ENCODE measurements at places on chromosomes 4 and X. TPM values are rescaled to one million over a fixed set of nuclear protein-coding genes. Genes with fewer than 3 reads are reported as not detected.

The CCDC158 gene
- total RNA-seq: not detected

- H3K27ac ChIP-seq: peak overlapping the region; percentile 64
- peak overlapping the region; percentile 42 for H3K4me3 ChIP-seq
- peak; percentile 50 for DNase-seq
- peaks cover 26% of the 10 kb centered on the region for H3K4me1 ChIP-seq
- no peaks in the 10 kb centered on the region for H3K27me3 ChIP-seq
Measured at GRCh38 chrX:109936114-109936513, 66.8 kb upstream of the TMEM164 start.

The KLB gene
- total RNA-seq: not detected

DNA sequence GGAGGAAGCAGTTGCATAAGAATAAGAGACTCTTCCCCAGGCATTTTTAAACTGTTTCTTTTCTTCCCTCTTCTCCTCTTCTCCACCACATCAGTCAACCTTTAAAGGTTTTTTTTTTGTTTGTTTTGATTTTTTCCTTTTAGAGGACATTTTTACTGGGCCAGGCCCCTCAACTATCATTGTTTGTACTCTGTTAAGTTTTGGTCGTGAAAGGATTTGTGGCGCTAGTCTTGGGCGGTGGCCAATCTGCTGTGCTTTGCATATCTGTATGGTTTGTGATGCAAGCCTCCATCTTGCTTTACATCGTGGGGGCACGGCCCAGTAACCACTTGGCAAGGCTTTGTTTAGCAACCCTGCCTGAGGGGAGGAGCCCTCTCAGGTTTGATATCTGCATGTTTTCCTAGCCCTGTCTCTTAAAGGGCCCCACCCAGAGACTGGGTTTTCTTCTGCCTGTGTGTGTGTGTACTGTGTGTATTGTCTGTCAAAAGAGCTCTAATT, 101.9 kb upstream of the SLITRK2 start:
- no peaks in the 10 kb centered on the region for H3K4me1 ChIP-seq
- no peak for DNase-seq
- no peak overlapping the region for H3K27ac ChIP-seq
- no peak overlapping the region for H3K4me3 ChIP-seq

The RHOH gene
- not detected for total RNA-seq

DNA sequence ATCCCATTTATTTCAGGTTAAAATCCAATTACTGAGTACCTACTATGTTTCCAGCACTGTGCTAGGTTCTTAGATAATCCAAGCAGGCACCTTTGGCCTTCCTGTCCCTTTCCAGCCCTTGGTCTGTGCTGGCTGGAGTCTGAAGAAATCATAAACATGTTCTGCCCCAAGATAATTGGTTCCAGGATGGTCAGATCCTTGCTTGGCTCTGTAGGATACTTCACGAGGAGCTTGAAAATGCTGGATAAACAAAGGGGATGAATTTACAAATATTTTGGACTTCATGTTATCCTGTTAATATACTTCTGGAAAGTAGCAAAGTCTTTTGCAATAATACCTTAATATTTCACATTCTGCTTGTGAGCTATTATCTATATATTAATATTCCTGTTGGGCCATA, 35.0 kb upstream of the FHL1 start:
- no peaks in the 10 kb centered on the region for H3K27me3 ChIP-seq
- no peak for DNase-seq
- H3K36me3 ChIP-seq: no peaks in the 10 kb centered on the region
- H3K4me3 ChIP-seq: no peak overlapping the region
- no peak overlapping the region for H3K27ac ChIP-seq
- H3K4me1 ChIP-seq: no peaks in the 10 kb centered on the region

DNA sequence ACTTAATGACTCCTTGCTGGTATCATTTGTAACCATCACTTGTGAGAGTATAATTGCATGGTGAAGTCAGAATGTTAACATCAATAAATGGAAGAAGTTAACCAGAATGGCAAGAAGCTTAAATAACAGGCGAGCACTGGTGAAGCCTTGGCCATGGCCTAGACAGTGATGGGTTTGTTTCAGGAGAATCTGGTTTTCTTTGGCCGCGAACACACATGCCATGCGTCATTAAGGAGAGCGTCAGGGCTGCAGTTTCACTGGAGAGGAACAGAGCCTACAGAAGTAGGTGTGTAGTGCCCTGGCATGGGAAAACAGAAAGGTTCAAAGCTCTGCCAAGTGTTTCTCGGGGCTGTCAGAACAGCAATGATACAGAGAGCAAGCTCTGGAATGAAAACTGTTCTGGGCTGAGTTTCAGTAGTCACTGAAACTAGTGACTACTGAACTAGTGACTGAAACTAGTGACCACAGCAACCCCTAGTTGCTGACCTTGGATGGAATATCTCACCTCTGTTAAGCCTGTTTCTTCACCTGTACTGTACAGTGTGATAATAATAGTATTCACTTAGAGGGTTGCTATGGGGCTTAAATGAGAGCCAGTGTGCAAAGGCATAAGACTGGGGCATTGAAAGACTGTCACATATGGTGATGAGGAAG, 93.8 kb downstream of the C4orf51 start:
- peaks cover 30% of the 10 kb centered on the region for H3K36me3 ChIP-seq
- H3K27me3 ChIP-seq: peaks cover 2% of the 10 kb centered on the region
- no peak overlapping the region for H3K4me3 ChIP-seq
- no peak for DNase-seq

- H3K36me3 ChIP-seq: peaks cover 5% of the 10 kb centered on the region
- peaks cover 4% of the 10 kb centered on the region for H3K27me3 ChIP-seq
- H3K27ac ChIP-seq: no peak overlapping the region
- H3K4me3 ChIP-seq: no peak overlapping the region
Measured at GRCh38 chrX:39439906-39440798, 638.9 kb downstream of the MID1IP1 start.

GRCh38 chrX:71250841-71251240, 3.1 kb downstream of the ZMYM3 start:
- H3K4me3 ChIP-seq: no peak overlapping the region
- no peak for DNase-seq
- H3K36me3 ChIP-seq: 0 out of 2 replicates have a peak, but pooled peaks cover 4% of the 10 kb centered on the region
- no peaks in the 10 kb centered on the region for H3K27me3 ChIP-seq
- H3K4me1 ChIP-seq: peaks cover 11% of the 10 kb centered on the region

The SPANXN3 gene
- not detected for total RNA-seq

- no peaks in the 10 kb centered on the region for H3K36me3 ChIP-seq
- H3K4me1 ChIP-seq: no peaks in the 10 kb centered on the region
- no peak overlapping the region for H3K4me3 ChIP-seq
Measured at GRCh38 chr4:42531341-42532030, 125.4 kb downstream of the ATP8A1 start.

DNA sequence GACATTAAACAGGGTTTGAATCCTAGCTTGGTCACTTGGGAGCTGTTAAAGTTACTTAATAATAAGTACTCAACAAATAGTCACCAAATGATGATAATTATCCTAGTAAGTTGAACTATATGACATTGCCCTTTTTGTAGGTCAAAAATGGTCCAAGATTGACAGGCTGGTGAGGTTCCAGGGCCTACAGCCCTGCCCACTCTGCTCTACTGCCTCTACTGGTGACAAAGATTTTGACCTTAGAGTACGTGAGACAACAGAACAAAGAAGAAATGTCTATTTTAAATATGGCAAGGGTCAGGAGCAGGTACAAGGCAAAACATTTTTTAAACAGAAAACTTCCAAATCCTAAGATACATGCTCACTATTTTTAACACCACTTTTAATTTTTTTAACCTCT, 572 bp upstream of the SMPX start:
- H3K4me1 ChIP-seq: no peaks in the 10 kb centered on the region
- H3K4me3 ChIP-seq: no peak overlapping the region
- H3K27ac ChIP-seq: no peak overlapping the region

- H3K4me3 ChIP-seq: peak overlapping the region; percentile 88
- H3K27ac ChIP-seq: peak overlapping the region; percentile 93
- peaks cover 5% of the 10 kb centered on the region for H3K27me3 ChIP-seq
- peaks cover 22% of the 10 kb centered on the region for H3K4me1 ChIP-seq
Measured at GRCh38 chr4:158670975-158671664, 567 bp downstream of the C4orf46 start.

The AWAT2 gene
- not detected for total RNA-seq

GRCh38 chr4:85784947-85785346, 310.0 kb downstream of the ARHGAP24 start:
- H3K36me3 ChIP-seq: peaks cover 27% of the 10 kb centered on the region
- H3K27ac ChIP-seq: peak overlapping the region; percentile 95

- H3K27me3 ChIP-seq: peaks cover 38% of the 10 kb centered on the region
- H3K4me1 ChIP-seq: no peaks in the 10 kb centered on the region
- no peaks in the 10 kb centered on the region for H3K36me3 ChIP-seq
Measured at GRCh38 chr4:7185487-7186030, 6.8 kb upstream of the SORCS2 start.

The DACH2 gene
- total RNA-seq: not detected

The MTMR8 gene
- total RNA-seq: not detected

DNA sequence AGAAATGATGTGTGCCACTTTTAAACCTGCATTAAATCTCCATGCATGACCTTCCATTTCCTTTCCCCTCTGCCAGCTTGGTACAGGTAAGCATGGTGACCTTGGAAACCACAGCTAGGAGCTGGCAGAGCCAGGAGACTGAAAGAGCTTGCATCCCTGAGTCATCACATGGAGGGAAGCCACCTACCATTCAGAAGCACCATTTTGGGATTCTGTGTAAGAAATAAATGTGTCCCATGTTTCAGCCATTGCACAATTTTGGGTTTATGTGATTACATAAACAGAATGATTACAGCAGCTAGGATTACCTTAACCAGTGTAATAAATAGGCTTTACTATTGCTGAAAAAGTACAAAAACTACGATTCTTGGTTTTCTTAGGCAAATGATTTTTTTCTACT, 17.3 kb upstream of the CCDC149 start:
- DNase-seq: no peak
- peaks cover 11% of the 10 kb centered on the region for H3K4me1 ChIP-seq
- H3K27me3 ChIP-seq: peaks cover 22% of the 10 kb centered on the region

The TKTL2 gene
- total RNA-seq: not detected

DNA sequence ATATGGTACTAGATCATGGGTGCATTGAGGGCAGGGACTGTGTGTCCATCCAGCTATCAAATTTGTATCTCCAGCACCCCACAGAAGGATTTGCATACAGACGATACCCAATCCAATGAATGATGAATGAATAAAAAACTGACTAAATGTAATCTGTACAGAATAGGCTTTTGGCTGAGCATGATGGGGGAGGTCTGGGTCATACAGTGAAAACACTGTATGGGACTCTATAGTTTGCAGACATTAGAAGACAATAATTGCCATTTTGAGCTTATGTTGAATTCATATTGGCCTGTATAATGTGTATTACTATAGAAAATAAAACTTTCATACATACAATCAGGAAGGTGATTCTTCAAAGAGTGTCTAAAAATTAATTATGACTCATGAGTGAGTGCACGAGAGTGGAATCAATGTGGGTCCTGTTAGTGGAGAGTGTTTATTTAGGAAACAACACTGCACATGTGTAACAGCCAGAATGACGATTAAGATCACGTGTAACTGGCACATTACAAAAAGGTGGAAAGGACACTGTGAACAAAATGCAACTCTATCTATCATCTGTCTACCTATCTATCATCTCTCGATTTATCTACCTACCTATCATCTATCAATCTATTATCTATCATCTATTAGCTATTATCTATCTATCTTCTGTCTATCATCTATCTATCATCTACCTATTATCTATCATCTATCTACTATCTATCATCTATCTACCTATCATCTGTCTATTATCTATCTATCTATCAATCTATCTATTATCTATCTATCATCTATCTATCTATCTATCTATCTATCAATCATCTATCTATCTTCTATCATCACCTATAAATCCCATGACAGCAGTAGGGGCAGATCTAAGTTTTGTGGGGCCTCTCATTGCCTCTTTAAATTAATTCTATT, 201.3 kb downstream of the PTTG2 start:
- no peaks in the 10 kb centered on the region for H3K27me3 ChIP-seq
- H3K4me1 ChIP-seq: peaks cover 71% of the 10 kb centered on the region
- H3K4me3 ChIP-seq: peak overlapping the region; percentile 76
- DNase-seq: no peak
- peaks cover 9% of the 10 kb centered on the region for H3K36me3 ChIP-seq
- peak overlapping the region; percentile 99 for H3K27ac ChIP-seq

GRCh38 chrX:47215291-47215900, 3.1 kb upstream of the CDK16 start:
- H3K27me3 ChIP-seq: peaks cover 11% of the 10 kb centered on the region
- H3K36me3 ChIP-seq: peaks cover 33% of the 10 kb centered on the region
- peak overlapping the region; percentile 95 for H3K27ac ChIP-seq
- no peak for DNase-seq
- H3K4me1 ChIP-seq: peaks cover 31% of the 10 kb centered on the region

GRCh38 chr4:121740796-121741409, 24.1 kb downstream of the SMIM43 start:
- peaks cover 28% of the 10 kb centered on the region for H3K4me1 ChIP-seq
- no peak overlapping the region for H3K27ac ChIP-seq
- no peaks in the 10 kb centered on the region for H3K27me3 ChIP-seq
- H3K4me3 ChIP-seq: no peak overlapping the region
- no peaks in the 10 kb centered on the region for H3K36me3 ChIP-seq

DNA sequence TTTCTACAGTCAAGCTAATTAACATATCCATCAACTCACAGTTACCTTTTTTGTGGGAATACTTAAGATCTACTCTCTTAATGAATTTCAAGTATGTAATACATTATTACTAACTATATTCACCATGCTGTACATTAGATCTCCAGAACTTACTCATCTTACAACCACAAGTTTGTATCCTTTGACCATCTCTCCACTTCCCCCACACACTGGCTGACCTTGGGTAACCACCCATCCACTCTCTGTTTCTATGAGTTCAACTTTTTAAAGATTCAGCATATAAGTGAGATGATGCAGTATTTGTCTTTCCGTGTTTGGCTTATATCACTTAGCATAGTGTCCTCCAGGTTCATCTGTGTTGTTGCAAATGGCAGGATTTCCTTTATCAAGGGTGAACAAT, 30.5 kb upstream of the MAGED1 start:
- H3K4me1 ChIP-seq: peaks cover 10% of the 10 kb centered on the region
- H3K27me3 ChIP-seq: peaks cover 2% of the 10 kb centered on the region
- H3K36me3 ChIP-seq: peaks cover 19% of the 10 kb centered on the region
- H3K4me3 ChIP-seq: no peak overlapping the region
- DNase-seq: no peak

The CLTRN gene
- not detected for total RNA-seq

GRCh38 chr4:22190855-22191254, 242.3 kb upstream of the KCNIP4 start:
- no peak overlapping the region for H3K4me3 ChIP-seq
- H3K36me3 ChIP-seq: no peaks in the 10 kb centered on the region
- H3K27me3 ChIP-seq: no peaks in the 10 kb centered on the region
- no peak overlapping the region for H3K27ac ChIP-seq
- DNase-seq: peak; percentile 34
- no peaks in the 10 kb centered on the region for H3K4me1 ChIP-seq

- no peak overlapping the region for H3K4me3 ChIP-seq
- H3K36me3 ChIP-seq: no peaks in the 10 kb centered on the region
- H3K27ac ChIP-seq: no peak overlapping the region
- H3K27me3 ChIP-seq: no peaks in the 10 kb centered on the region
Measured at GRCh38 chrX:17453788-17454187, 78.8 kb downstream of the NHS start.

The ZCCHC13 gene
- not detected for total RNA-seq

All from HFFc6 (cell line).